ENCODE measurements at places on chromosomes 2 and 18.

DNA sequence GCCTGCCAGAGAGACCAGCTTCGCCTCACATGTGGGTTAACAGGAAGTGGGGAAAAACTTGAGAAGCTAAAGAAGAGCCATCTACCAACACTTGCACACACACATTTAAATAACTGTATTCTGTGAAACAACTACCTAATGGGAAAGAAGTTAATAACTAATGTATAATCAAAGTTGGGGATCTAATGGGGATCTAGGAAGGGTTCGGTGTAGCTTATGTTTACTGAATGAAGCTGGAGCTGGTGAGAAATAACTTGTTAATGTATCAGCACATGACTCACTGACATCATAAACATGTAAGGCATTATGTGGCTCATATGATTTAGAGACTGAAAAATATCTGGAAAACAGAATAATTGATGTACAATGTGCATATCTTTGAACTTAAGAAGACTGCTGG is 421.3 kb upstream of the NXPH2 start:
- DNase-seq, result no peak

- no peak for DNase-seq
Measured at GRCh38 chr2:221399183-221399582, 172.9 kb downstream of the EPHA4 start.

GRCh38 chr2:226799211-226799975 is at the start of gene IRS1:
Gene IRS1 (minus strand): TSS chr2:226799820. CDS start chr2:226798738, 1,082 bp downstream.
- peak; percentile 45 for DNase-seq

DNA sequence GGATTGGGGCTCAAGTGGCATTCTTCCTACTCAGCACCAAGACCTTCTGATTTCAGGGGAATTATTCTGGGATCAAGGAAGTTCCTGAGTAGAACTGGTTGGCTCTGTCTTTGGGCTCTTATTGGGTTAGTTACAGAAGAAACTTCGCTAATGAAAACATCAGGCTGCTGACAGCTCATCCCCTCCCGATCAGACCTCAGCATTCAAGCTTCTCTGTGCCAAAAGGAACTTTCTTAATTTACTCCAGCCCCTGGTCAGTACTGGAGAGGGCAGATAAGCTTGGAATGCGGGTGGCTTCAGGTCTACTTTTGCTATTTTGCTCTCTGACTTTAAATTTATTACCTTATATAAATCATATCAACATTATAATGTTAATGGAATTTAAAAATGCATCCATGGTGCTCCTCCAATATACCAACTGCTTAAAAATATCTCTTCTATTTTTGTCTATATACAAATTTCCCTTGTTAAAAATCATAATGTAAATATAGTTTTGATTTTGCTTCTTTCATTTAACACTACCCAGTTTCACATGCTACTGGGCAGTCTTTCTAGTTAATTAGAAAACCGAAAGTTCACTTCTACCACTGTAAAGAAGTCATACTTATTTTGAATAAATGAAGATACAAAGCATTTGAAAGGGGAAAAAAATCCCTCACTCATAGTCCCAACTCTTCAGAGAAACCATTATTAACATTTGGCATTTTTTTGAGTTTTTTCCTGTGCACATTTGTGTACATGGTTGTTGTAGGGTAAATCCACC is 34.4 kb downstream of the PCARE start:
- no peak for DNase-seq

DNA sequence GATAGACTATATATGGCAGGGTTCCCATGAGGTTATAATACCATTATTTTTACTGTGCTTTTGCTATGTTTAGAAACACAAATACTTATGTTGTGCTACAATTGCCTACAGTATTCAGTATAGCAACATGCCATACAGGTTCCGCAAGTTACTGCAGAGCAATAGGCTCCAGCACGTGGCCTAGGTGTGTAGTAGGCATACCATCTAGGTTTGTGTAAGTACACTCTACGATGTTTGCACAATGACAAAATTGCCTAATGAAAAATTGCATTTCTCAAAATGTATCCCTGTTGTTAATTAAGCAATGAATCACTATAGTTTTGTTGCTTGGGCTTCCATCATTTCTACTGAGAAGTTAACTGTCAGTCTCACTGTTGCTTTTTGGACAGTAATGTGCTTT is 9.8 kb downstream of the CD302 start:
- no peak for DNase-seq

DNA sequence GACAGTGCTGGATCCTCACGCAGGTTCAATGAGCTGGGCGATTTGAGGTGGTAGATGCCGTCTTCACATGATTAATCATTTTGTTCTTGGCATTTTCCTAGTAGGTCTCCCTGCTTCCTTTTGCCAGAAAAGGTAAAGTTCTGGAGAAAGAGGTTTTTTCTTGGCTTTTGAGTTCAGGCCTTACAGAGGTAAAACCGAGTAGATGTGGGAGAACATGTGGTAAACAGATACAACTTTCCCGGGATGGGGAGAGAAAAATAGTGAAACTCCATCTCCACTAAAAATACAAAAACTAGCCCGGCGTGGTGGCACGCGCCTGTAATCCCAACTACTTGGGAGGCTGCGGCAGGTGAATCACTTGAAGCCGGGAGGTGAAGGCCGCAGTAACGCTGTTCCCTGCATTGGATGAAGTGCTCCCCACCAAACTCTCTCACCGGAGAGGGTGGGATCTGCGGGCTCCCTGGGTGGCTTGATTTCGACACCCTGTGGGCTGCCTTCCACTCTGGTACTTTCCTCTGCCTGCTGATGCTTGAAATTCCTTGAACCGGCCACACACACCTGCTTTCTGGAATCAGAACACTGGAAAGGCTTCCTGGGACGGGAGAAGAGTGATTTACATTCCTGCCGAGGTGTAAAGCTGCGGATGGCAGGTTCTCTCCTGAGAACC is 88.8 kb downstream of the ACTR3 start:
- no peak for DNase-seq

GRCh38 chr2:172462373-172462848 is 35.0 kb downstream of the ITGA6 start:
- DNase-seq, result no peak

DNA sequence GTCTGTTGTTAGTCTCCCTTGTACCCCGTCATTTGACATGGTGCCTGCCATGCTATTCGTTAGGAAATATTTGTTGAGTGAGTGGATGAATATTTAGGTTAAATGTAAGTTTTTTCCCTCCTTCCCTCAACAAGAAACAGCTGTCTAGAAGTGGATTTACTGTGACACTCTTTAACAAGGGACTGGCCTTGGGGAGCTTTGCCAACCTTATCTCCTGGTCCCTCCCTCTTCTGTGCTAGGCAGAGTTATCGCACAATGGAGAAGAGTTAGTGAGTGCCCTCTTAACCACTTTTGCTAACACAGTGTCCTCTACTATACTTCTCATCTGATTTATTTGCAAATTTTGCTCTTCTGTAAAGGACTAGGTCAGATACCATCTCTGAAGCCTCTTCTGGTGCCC is 61.2 kb downstream of the DIS3L2 start:
- no peak for DNase-seq

All from activated naive CD4-positive, alpha-beta T cell (primary cell).